Activated T-helper 1 cell treated with anti-CD3 and anti-CD28 coated beads, Interleukin-2, amount 50 U/mL, for 16 hours (primary cell): ENCODE measurements at places on chromosomes 1 and 21.

GRCh38 chr1:226666692-226667091 is 72.4 kb downstream of the ITPKB start:
- DNase-seq: no peak

- no peak for DNase-seq
Measured at GRCh38 chr1:156659661-156659987, 17.6 kb downstream of the NES start.

GRCh38 chr1:177706977-177707376 is 262.9 kb downstream of the SEC16B start:
- DNase-seq: no peak

DNA sequence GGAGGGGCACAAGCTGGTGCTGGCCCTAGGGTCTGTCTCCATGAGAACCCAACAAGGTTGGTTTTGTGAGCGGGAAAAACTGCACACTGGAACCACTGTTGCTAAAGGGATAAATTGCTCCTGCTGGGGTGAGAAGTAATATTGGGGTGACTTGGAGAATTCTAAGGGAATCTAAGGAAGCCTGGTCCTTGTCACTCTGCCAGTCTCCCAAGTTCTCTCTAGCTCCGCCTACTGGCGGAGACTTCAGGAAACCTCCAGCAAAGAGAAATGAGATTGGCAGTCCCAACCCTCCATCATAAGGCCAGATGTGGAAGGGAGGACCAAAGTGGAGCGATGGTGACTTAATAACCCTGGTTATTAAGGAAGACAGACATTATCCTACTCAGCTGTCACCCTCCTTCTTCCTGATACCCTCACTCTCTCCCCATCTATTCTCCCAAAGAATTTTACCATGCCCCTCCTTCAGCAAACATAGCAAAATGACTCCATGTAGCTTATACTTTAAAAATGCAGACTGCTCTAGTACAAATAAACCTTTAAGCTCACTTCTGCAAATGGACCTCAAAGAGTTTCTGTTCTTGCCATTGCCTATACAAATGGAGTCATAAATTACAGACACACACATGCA is 2.7 kb downstream of the LCE1F start:
- no peak for DNase-seq

DNA sequence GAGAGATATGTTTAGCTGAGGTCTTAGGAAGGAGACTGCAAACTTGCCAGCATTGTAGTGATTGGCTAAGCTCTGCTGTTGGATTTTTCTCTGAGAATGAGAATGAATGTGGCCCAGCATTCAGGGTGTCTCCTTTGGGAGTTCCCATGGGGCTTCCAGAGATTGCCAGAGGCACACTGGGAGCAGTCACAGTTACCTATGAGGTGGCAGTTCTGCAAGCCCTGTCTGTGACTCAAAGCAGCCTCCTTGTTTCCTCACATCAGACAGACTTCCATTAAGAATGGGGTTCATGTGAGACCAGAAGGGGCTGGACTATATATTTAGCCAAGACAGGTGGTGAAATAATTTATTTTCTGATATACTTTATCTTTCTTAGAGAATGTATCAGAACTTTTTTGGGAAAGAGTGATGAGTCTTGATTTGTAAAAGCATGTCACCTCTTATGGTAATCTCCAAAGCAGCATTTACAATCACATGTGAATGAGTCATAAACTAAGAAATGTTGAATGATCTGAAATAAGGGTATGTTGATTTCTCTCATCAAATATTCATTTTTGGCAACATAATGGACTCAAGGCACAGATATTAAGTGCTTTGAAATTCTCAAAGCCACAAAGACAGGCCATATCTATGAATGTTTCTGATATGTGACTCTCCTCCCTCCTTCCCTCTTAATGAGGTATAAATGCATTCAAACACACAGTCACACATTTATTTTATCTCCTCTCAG is 9.5 kb upstream of the SLC19A2 start:
- no peak for DNase-seq

DNA sequence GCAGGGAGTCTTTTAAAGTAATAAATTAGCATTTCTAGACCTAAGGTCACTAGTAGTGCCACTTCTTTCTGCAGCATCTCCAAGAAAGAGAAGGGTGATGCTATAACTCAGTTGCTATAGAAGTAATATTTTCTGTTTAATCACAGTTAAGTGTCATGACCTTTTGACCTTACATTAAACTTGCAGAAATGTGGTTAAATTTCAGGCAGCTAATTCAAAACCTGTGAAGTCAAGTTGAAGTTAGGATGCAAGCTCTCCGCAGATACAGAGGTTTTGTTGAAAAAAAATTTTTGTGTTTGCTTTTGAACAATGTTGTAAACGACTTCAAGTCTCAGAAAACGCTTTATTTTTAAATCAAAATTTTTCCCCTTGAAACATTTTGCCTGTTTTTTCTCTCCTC is 193.9 kb downstream of the NFIA start:
- DNase-seq: no peak

GRCh38 chr1:152902636-152903035 is 5.7 kb upstream of the IVL start:
- DNase-seq: no peak

DNA sequence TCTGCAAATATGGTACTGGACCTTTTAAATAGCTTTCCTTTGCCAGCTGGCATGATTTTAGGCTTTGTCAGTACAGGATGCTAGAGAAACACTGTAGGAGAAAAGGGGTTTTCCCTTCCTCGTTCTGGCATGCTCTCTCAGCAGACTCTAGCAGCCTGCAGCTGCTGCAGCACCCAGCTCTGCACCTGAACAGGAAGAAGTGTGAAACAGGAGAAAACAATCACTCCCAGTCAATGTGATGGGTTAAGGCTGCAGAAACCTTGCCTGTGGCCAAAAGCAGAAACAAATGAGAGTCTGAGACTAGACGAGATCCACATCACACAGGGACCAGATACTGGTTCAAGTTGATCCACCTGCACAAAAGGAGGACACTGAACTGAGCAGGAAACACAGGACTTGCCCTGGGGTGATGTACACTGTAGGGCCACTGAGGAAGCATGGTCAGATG is 21.2 kb downstream of the OVGP1 start:
- peak; percentile 9 for DNase-seq

- DNase-seq: no peak
Measured at GRCh38 chr1:202037706-202038296, 27.4 kb downstream of the ELF3 start.

GRCh38 chr1:42739753-42740700 is at the start of gene CLDN19:
CLDN19 (minus strand) TSS chr1:42740236; CDS start chr1:42740063, 173 bp downstream.
- DNase-seq: no peak

- DNase-seq: no peak
Measured at GRCh38 chr1:181497870-181498269, 14.6 kb downstream of the CACNA1E start.

DNA sequence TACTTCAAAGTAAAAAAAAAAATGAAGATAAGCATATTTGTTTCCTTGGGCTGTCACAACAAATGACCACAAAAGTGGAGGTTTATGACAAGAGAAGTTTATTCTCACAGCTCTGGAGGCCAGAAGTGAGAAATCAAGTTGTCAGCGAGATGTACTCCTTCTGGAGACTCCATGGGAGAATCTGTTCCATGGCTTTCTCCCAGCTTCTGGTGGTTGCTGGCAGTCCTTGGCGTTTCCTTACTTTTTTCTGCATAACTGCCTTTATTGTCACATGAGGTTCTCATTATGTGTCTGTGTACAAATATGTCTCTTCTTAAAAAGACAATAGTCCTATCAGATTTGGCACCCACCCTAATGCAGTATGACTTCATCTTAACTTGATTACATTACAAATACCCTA is 398.3 kb downstream of the KCNT2 start:
- DNase-seq: no peak

GRCh38 chr1:116259663-116260062 is 113.4 kb upstream of the ATP1A1 start:
- DNase-seq: no peak

DNA sequence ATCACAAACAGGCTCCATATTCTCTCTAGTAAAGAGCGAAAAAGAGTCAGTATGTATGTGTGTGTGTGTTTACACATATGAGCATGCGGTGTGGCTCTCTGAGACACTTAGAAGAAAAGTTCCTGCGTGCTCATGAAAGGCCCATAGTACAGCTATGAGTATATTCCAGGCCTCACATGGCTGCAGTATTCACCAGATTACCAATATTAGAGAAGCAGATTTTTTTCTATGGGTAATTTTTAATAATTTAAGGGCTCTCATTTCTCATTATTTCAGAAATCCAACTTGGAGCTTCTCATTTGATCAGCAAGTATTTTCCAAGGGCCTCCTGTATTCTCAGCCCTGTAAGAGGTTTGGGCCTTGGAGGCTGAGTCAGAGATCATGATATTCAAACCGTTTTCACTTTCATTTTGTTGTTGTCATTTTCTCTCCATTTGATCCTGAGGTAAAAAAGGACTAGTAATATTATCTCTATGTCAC is 232.9 kb upstream of the SGIP1 start:
- DNase-seq: no peak

DNA sequence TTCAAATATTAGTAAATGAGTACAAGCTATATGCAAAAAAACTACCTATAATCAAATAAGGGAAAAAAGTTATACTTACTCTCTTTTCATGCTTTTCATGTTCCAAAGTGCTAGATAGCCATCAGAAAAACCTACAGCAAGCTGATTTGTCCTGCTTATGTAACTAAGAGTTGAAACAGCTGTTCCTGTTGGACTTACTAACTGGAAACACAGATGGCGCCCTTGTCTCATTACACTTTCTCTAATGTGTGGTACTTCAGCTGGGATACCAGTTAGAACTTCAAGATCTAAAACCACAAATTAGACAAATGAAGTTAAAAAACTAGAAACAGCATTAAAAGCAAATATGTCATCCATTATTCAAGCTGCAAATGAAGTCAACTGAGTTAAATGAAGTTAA is 24.3 kb downstream of the AHCTF1 start:
- no peak for DNase-seq

DNA sequence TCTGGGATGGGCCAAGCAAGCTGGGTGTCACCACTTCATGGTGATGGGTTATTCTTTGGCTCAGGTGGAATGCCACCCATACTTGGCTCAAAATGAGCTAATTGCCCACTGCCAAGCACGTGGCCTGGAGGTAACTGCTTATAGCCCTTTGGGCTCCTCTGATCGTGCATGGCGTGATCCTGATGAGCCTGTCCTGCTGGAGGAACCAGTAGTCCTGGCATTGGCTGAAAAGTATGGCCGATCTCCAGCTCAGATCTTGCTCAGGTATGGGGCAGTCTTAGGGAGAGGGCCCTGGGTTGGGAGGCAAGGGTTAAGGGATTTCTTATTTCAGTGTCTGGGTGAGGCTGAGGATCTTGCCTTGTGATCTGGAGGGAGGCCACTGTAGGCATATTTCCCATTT is 15.4 kb upstream of the NASP start:
- DNase-seq: no peak

- peak; percentile 54 for DNase-seq
Measured at GRCh38 chr1:101235696-101236515, 913 bp upstream of the S1PR1 start.

DNA sequence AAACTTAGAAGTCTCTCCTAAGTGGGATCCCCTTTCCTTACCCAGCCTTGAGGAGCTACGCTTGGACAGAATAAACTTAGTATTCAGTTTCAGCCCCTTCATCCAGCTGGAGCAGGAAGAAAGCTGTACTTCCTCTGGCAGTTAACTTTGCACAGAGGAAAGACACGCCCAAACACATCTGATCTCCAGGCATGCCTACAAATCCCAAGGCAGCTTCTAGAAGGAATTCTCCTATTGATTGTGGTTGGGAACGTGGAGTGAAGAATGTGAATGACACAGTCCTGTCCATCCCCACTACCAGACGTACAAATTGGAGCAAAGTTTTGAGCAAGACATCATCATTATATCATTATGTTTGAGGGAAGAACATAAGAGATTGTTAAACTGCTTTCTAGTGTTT is 6.6 kb upstream of the AK4 start:
- DNase-seq: no peak

GRCh38 chr1:209354111-209354839 is 229.2 kb upstream of the CAMK1G start:
- no peak for DNase-seq
